Osteoblast (primary cell): ENCODE measurements at places on chromosomes 2 and 18. TPM values are rescaled to one million over a fixed set of nuclear protein-coding genes. Genes with fewer than 3 reads are reported as not detected.

DNA sequence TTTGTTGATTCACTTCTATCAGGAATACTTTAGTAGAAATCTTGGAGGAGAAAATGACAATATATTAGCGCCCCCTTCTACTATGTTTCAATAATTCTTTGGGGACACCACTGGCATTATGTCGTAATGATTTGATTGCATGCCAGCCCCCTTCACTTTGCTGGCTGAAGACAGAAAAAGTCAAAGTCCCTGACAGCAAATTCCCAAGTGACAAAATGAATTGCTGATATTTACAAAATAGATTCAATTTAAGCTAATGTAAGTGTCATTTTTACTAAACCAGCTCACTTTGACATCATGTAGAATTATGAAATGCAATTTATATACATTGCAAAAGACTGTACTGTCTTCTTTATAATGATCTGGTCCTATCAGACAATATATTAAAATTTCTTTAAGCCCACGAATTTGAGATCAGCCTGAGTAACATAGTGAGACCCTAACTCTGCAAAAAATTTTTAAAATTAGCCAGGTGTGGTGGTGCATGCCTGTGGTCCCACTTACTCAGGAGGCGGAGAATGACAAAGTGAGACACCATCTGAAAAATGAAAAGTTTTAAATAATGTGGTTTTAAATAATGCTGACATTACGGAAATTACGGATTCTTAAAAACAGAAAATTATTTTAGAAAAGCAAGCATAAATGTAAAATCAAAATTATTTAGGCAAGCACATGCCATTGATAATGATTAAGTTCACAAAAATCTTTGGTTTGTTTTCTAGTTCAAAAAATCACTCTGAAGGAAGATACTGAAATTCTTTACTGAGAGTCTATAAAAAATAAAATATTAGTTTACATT is 520.1 kb upstream of the PKDCC start:
- DNase-seq = no peak

Gene HNMT
- 100 and 115 TPM in 2 replicates for total RNA-seq

DNA sequence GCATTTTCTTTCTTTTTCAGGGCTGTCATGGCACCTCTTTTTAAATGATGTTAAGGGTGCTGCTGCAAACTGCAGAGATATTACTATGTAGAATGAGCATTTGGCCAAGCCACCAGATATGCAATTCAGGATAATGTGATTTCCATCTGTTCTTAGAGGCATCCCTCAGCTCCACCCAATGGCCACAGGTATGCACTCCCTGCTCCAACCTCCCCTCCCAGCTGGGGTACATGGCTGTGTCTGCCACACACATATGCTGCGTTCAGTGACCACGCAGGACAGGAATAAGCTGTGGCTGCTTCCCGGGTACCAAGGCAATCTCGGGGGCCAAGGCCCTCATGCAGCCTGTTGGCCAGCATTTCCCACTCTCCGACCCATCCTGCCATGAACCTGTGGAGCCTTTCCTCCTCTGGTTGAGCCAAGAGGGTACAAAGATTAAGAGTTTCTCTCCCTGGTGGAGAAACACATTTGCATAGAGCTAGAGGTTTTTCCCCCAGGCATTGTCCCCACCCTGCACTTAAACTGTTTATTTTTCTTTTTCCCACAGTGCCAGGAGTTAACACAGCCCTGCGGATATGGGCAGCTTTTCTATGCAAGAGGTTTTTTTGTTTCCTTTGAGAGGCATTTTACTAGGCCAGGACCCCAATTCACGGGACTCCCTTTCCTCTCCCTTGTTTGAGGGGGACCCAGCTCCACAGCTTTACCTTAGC is 147.0 kb downstream of the GCA start:
- DNase-seq = no peak

- peak; percentile 29 for DNase-seq
Measured at GRCh38 chr2:236565879-236566402, 3.7 kb upstream of the ACKR3 start.
